Right hindlimb (tissue), 1 donor: ENCODE measurements at places on chromosomes 1 and 21.

- no peak for DNase-seq
Observed at GRCh38 chr1:15350151-15350550, 59.5 kb upstream of the EFHD2 start.

- no peak for DNase-seq
Observed at GRCh38 chr1:234986750-234987414, 141.8 kb downstream of the TOMM20 start.

DNA sequence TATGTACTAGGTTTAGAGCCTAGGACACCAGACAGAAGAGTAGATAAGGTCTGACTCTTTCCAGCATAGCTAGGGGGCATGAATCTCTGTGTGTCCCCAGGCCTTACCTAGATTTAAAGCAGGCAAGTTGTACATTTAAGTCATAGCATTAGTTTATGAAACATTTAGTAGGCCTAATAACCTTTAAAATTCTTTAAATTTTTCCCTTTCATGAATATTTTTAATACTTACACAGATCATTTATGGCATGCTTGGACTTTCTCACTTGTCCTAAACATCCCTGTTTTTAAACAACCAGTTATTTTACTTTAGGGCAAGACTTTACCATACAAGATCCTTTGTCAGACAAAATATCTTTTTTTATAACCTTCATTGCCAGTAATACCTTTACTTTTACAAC, 258.4 kb upstream of the ZRANB2 start:
- no peak for DNase-seq

- DNase-seq: no peak
Observed at GRCh38 chr1:34408011-34408410, 231.3 kb downstream of the C1orf94 start.

DNA sequence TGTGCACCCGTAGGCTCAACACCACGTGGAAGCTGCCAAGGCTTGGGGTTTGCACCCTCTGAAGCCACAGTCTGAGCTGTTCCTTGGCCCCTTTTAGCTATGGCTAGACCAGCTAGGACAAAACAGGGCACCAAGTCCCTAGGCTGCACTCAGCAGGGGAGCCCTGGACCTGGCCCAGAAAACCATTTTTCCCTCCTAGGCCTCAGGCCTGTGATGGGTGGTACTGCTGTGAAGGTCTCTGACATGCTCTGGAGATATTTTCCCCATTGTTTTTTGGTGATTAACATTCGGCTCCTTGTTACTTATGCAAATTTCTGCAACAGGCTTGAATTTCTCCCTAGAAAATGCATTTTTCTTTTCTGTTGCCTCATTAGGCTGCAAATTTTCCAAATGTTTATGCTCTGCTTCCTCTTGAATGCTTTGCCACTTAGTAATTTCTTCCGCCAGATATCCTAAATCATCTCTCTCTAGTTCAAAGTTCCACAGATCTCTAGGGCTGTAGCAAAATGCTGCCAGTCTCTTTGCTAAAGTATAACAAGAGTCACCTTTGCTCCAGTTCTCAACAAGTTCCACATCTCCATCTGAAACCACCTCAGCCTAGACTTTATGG, 69.0 kb upstream of the KRTAP19-8 start:
- DNase-seq: no peak

GRCh38 chr1:13702425-13703127, 2.6 kb downstream of the PRDM2 start:
- DNase-seq: no peak

DNA sequence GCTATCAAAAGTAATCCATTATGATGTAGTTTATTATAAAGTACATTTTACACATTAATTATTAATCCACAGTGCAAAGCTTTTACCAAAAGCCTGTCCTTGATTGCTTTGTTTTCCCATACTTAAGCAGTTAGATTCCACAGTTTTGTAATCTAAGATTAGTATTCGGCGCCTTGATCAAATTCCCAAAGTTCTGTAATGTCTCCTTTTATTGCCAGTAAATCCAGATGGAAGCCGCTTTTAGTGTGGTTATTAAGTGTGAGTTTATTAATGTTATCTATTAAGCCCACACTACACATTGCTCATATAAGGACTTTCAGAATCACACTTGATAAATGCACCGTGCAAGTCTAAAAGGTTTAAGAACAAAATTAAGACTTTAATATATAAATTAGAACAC, 199.2 kb upstream of the PKN2 start:
- no peak for DNase-seq

DNA sequence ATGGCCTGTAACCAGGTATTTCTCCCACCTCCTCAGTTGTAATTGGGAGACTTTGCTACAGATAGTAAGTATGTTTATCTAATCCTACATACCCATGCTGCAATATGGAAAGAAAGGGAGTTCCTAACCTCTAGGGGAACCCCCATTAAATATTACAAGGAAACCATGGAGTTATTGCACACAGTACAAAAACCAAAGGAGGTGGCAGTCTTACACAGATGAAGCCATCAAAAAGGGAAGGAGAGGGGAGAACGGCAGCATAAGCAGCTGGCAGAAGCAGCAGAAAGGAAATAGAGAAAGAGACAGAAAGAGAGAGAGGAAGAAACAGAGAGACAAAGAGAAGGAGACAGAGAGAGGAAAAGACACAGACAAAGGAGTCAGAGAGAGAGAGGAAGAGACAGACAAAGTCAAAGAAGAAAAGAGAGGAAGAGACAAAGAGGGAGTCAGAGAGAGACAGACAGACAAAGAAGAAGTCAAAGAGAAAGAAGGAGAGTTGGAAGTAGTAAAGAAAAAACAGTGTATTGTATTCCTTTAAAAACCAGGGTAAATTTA, 142.9 kb downstream of the FASLG start:
- DNase-seq: no peak

DNA sequence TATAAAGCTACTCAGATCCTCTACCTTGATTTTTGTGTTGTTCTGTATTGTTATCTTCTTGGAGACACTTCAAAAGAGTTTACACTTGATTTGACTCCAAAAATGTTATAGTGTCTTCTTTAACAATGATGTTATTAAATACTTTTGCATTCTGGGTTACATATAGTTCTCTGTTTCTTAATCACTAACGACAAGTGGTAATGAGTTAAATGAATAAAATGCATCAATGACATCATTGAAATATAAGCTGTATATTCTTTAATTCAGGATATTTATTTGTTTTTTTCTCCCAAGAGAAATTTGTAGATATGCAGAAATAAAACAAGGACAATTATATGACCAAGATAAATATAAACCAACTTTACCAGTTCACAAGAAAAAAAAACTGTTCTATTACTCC, 7.2 kb upstream of the CFHR5 start:
- DNase-seq: no peak

DNA sequence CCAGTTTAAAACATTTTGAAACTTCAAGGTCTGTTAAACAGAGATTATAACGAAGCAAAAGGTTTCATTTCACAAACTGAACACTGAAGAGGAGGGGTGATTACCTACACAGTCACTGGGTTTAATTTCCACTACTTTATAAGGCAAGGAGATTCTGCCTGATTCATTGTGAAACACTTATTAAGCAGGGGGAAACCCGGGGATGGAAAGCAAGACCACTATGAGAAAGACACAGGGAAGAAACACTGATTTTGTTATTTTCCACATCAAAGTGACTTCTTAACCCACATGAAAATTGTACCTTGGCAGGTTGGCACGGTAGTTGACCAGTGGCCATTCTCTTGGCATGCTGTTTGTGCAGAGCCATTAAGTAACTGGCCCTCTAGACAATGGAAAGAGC, 8.1 kb upstream of the F5 start:
- no peak for DNase-seq

- DNase-seq: no peak
Observed at GRCh38 chr1:166827426-166827825, 11.8 kb upstream of the POGK start.

- no peak for DNase-seq
Observed at GRCh38 chr21:39300587-39300986, 12.8 kb downstream of the BRWD1 start.

GRCh38 chr21:45067462-45068285, 6.7 kb upstream of the ADARB1 start:
- DNase-seq: no peak

GRCh38 chr1:35229587-35230360, 36.8 kb upstream of the SFPQ start:
- no peak for DNase-seq

GRCh38 chr21:35529171-35529863, 480.2 kb upstream of the RUNX1 start:
- no peak for DNase-seq

- DNase-seq: no peak
Observed at GRCh38 chr21:45104560-45104959, 30.2 kb downstream of the ADARB1 start.

DNA sequence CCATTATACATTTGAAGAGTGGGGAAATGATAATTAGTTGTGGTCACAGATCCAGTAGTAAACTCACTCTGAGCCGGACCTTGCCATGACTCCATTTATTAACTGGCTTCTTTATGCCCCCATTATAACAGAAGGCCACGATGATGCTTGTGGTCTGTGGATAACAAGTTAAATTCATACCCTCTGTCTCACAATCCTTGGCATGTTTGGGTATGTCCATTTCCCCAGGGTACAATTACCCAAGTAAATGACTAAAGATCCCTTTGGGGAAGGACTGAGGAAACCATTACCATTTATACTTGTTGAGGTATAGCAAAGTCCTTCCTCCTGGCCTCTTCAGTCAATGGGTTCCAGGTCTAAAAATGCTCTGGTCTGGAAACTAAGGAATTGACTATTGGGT, 7.3 kb upstream of the USP1 start:
- no peak for DNase-seq

DNA sequence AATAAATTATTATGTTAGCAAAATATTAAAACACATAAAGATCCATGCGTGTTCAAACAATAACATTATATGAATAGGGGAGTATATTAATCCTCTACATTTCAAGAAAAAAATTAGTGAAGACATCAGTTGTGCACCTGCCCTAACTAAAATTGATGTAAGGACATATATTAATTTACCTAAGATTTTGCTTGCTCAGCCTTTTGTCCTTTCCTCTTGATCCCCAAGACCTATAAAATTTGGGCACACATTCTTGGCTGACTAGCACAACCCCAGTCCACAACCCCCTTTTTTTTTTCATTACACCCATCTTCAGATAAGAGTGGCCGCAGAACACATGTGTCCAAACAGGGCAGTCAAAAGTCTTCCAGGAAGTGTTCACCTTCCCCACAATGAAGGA, 6.6 kb downstream of the KRTAP21-2 start:
- DNase-seq: no peak

- no peak for DNase-seq
Observed at GRCh38 chr1:222372221-222372620, 175.7 kb downstream of the HHIPL2 start.

- DNase-seq: no peak
Observed at GRCh38 chr21:44304011-44304616, 4.3 kb downstream of the PFKL start.

DNA sequence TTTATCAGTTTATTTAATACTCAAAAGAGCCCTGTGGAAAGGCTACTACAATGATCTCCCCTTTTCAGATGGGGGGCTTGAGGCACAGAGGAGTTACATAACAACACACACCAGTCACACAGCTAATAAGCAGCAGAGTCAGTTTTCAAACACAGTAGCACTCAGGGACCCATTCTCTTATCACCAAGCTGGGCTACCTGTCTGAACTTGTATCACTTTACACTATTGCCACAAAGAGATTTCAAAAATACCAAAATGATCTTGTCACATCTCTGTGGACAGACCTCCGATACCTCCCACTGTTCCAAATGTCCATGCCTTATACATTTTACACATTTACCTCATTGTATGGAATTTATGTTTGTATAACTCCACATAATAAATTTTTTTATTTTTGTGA, 134.6 kb downstream of the TPR start:
- no peak for DNase-seq

DNA sequence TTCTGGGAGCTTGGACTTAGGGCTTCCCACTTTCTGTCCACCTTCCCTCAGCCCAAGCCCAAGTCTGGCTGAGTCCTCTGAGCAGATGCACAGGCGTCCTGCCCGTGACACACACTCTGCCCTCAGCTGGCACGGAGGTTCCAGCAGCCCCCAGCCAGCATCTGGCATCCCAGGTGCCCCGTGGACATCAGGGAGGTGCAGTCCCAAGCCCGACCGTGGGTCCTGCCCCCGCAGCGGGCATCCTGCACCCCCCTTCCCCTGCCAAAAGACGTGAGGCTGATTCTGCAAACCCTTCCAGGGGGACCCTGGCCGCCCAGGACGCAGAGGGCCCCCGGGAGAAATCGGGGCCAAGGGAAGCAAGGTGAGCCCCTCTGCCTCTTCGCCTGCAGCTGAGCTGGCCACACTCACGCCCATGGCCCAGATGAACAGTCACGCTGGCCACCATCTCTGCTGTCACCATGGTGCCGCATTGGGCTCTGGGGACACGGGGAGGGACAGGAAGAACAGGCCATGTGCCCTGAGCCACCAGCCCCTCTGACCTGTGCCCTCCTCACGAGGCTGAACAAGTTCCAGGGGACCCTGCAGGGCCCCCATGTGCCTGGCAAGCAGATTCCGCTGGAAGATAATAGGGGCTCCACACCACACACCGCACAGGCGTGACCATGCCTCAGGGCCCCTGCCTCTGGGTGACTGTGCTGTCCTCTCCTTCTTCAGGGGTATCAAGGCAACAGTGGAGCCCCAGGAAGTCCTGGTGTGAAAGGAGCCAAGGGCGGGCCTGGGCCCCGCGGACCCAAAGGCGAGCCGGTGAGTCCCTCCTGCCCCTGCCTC, 20.6 kb downstream of the COL6A2 start:
- DNase-seq: peak; percentile 21

DNA sequence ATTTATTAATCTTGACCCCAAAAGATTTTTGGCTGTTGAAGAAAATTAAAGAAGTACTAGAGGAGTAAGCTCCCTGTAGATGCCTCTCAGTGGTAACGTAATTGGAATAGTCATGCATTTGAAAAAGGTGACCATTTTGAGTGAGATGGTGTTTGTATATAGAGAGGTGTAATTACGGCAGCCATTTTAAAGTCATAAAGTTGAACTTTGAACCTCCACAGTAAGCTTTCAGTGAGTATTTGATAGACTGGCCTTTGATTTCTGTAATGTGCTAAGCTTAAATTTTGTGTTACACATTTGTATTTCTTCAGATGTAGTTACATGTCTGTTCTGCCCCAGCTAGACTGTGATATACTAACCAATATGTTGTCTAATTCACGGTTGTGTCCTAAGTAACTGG, 21.5 kb upstream of the TMCO2 start:
- no peak for DNase-seq

DNA sequence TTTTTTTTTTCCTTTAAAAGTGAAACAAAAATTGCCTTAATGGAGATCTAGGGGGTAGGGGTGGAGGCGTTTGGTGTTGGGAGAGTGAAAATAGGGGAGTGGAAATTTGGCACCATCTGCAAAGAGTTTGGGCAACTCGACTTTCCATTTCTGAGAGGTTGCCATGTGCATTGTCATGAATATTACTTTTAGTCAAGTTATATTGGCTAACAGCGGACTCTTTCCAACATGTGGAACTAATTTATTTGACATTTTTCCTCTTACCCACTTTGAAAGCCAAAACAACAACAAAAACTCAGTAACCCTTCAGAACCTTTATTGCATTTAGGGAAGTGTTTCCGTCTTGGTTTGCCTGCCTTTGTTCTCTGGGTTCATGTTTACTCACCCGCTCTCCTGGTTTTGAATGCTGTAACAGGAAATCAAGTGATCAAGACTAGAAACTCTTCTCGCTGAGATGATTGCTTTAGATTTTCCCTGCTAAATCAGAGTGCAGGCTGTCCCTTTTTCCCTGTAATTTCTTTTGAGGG, 70.4 kb downstream of the CACHD1 start:
- peak; percentile 49 for DNase-seq
